ENCODE measurements at places on chromosomes 4 and X. TPM values are rescaled to one million over a fixed set of nuclear protein-coding genes. Genes with fewer than 3 reads are reported as not detected.

DNA sequence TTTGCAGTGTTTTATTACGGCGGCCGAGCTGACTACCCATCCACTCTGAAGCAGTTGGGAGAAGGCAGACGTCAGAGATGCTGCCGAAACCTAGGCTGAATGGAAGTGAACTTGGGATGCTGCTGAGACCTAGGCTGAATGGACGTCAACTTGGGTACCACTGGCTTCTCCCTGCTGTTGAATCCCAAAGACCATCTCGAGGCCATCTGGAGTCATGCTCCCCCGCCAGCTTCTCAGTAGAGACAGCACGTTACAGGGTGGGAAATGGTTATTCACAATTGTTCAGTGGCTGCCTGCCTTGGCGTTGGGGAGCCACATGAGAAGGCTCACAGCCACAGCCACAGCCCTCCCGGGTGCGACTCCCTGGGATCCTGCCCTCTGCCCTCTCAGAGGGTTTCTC, 40.9 kb downstream of the P2RY8 start:
- H3K4me1 ChIP-seq: no peaks in the 10 kb centered on the region
- no peaks in the 10 kb centered on the region for H3K36me3 ChIP-seq
- H3K27ac ChIP-seq: no peak overlapping the region
- DNase-seq: no peak

DNA sequence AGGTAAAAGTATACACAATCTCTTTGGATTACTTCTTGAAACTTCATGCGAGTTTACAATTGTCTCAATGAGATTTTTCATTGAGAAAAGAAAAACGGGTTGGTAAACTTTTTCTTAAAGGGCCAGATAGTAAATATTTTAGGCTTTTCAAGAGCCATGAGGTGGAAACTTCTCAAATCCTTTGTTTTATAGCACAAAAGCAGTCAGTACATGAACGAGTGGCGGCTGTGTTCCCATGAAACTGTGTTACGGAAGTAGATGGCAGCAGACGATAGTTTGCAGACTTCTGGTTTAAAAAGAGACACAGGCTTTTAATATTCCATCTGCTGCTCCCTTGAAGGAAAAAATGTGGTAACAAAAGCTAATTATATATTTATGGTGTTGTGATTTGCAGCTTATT, 332.0 kb downstream of the TENM3 start:
- no peak for DNase-seq
- H3K4me3 ChIP-seq: no peak overlapping the region
- H3K27me3 ChIP-seq: no peaks in the 10 kb centered on the region

Gene MAGEA6
- polyA plus RNA-seq: not detected

DNA sequence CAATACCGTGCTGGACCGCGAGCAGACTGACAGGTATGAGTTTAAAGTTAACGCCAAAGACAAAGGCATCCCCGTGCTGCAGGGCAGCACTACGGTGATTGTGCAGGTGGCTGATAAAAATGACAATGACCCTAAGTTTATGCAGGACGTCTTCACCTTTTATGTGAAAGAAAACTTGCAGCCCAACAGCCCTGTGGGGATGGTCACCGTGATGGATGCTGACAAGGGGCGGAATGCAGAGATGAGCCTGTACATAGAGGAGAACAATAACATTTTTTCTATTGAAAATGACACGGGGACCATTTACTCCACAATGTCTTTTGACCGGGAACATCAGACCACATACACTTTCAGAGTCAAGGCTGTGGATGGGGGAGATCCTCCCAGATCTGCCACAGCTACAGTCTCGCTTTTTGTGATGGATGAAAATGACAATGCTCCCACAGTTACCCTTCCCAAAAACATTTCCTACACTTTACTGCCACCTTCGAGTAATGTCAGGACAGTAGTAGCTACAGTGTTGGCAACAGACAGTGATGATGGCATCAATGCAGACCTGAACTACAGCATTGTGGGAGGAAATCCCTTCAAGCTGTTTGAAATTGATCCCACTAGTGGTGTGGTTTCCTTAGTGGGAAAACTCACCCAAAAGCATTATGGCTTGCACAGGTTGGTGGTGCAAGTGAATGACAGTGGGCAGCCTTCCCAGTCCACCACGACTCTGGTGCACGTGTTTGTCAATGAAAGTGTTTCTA, 3.2 kb downstream of the PCDH7 start:
- peaks cover 3% of the 10 kb centered on the region for H3K4me1 ChIP-seq
- no peaks in the 10 kb centered on the region for H3K36me3 ChIP-seq
- no peak overlapping the region for H3K27ac ChIP-seq
- no peak for DNase-seq
- H3K27me3 ChIP-seq: peaks cover 59% of the 10 kb centered on the region
- no peak overlapping the region for H3K4me3 ChIP-seq

DNA sequence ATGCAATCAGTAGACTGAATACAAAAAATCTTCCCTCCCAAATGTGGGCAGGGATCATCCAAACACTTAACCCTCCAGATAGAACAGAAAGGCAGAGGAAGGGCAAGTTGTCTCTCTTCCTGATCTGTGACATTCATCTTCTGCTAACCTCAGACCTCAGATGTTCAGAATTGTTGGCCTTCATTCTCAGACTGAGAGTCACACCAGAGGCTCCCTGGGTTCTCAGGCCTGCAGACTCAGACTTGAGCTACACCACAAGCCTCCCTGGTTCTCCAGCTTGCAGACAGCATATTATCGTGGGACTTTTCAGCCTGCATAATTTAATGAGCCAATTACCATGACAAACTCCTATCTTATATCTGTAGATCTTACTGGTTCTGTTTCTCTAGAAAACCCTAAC, 1471.6 kb upstream of the ADGRL3 start:
- H3K27ac ChIP-seq: no peak overlapping the region
- no peak overlapping the region for H3K4me3 ChIP-seq
- no peaks in the 10 kb centered on the region for H3K36me3 ChIP-seq
- no peaks in the 10 kb centered on the region for H3K27me3 ChIP-seq
- H3K4me1 ChIP-seq: no peaks in the 10 kb centered on the region
- no peak for DNase-seq

DNA sequence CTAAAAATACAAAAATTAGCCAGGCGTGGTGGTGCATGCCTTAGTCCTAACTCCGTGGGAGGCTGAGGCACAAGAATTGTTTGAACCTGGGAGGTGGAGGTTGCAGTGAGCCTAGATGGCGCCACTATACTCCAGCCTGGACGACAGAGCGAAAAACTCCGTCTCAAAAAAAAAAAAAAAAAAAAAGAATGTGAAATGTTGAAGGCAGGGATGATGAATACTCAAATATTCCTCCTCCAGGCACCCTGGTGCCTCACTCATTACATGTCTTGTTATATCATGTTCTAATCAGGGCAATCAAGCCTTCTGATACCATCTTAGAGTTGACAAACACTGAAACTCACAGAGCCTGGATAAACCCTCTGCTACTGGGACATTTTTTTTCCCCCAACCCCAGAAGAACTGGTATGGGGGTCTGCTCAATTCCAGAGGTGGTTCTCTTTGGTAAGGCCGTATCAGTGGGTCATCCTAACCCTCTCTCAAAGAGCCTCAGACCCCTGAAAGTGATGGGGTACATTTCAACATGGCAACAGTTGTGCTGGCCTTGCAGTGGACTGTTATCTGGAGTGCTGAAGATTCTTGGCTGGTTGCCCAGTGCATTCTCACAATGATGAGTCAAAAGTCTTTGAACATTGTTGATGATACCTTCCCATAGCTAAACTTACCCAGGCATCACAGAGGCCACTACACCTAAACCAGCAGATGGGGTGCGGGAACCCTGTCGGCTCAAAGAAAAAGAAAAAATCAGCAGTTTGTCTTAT, 2.4 kb upstream of the SH3KBP1 start:
- no peaks in the 10 kb centered on the region for H3K27me3 ChIP-seq
- H3K4me1 ChIP-seq: no peaks in the 10 kb centered on the region

Gene TMEM271
- not detected for polyA plus RNA-seq

Gene CHRDL1
- polyA plus RNA-seq: 2.3 TPM

DNA sequence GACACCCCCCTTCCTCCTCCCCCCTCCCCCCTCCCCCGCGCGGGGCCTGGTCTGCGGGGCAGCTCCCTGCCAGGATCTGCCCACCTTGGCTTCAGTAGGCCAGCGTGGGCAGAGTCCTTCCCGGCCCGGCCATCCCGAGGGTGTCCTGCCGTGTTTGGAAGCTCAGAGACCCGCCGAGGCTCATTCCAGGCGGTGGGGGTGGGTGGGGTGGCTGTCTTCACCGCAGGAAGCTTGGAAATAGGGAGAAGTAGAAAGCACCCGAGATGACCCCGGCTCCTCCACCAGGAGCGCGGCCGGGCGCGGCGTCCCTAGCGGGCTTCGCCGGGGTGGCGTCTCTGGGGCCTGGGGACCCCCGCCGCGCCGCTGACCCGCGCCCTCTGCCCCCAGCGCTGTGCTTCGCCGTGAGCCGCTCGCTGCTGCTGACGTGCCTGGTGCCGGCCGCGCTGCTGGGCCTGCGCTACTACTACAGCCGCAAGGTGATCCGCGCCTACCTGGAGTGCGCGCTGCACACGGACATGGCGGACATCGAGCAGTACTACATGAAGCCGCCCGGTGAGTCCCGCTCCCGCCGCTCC, 1.6 kb downstream of the NAT8L start:
- peaks cover 4% of the 10 kb centered on the region for H3K4me1 ChIP-seq
- H3K27ac ChIP-seq: no peak overlapping the region
- H3K4me3 ChIP-seq: peak overlapping the region; percentile 57
- H3K36me3 ChIP-seq: no peaks in the 10 kb centered on the region

GRCh38 chrX:121598356-121598755, 550.9 kb downstream of the GLUD2 start:
- H3K27me3 ChIP-seq: no peaks in the 10 kb centered on the region
- H3K4me3 ChIP-seq: no peak overlapping the region
- no peaks in the 10 kb centered on the region for H3K4me1 ChIP-seq
- no peak for DNase-seq
- H3K36me3 ChIP-seq: no peaks in the 10 kb centered on the region

Gene UPF3B
- polyA plus RNA-seq: 10.3 TPM

- DNase-seq: no peak
- H3K36me3 ChIP-seq: no peaks in the 10 kb centered on the region
- no peaks in the 10 kb centered on the region for H3K4me1 ChIP-seq
- H3K4me3 ChIP-seq: no peak overlapping the region
- H3K27me3 ChIP-seq: no peaks in the 10 kb centered on the region
- no peak overlapping the region for H3K27ac ChIP-seq
These were observed 155.5 kb downstream of the PDGFRA start for GRCh38 chr4:54384563-54384962.

- H3K27ac ChIP-seq: no peak overlapping the region
- no peaks in the 10 kb centered on the region for H3K36me3 ChIP-seq
- no peaks in the 10 kb centered on the region for H3K4me1 ChIP-seq
- DNase-seq: no peak
- no peaks in the 10 kb centered on the region for H3K27me3 ChIP-seq
These were observed 436.5 kb upstream of the GALNTL6 start for GRCh38 chr4:171376724-171377123.

DNA sequence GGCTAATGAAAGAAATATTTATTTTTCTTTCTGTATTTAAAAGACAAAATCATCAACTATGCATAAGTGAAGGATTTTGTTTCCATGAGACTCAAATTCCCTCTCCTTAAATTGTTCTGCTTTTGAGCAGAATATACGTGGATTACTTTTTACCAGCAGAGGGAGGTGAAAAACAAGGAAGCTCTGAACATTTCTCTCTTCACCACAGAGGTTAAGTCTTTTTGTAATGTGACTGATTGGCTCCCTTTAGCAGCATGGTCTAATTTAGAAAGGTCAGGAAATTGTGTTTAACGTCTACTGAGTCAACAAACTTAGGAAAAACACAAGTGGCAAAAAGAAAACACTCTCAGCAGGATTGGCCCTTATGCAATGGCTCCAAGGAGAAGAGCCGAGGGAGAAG, 55.1 kb upstream of the F9 start:
- DNase-seq: no peak
- H3K36me3 ChIP-seq: no peaks in the 10 kb centered on the region
- peaks cover 4% of the 10 kb centered on the region for H3K27me3 ChIP-seq
- no peak overlapping the region for H3K27ac ChIP-seq
- no peaks in the 10 kb centered on the region for H3K4me1 ChIP-seq
- H3K4me3 ChIP-seq: no peak overlapping the region

DNA sequence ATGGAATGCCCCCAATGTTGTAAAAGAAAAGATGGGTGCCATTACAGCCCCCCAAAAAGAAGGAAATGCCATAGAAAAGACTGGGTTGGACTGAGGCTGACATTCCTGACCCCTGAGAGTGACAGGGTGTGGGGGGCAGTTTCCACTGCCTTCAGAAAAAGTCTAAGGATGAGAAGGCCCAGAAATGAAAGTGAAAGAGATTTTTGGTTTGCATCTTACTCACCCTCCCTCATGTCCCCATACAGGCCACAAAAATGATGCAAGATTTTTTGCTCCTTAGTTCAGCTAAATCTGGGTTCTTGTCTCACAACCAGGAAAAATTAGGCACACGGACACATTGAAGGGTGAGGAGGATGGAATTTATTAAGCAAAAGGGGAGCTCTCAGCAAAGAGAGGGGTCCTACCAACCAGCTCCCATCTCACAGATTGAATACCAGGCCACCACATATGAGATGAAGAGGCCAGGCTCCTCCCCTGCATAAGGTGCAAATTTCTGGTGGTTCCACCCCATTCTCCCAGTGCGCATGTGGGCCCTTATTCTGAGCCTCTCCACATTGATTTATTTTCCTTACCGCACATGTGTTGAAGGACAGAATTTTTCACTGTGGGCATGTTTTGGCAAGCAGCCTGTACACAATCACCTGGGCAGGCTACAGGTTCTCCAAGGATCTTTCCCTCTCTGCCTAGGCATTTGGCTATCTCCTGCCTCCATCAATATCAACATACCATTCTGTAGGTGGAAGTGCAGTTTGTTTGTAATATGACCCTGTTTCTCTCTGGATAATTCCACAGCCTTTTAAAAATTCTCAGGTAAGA, 18.8 kb downstream of the PPP4R3C start:
- no peak for DNase-seq
- H3K27me3 ChIP-seq: no peaks in the 10 kb centered on the region
- H3K4me3 ChIP-seq: no peak overlapping the region
- H3K27ac ChIP-seq: no peak overlapping the region
- no peaks in the 10 kb centered on the region for H3K4me1 ChIP-seq

DNA sequence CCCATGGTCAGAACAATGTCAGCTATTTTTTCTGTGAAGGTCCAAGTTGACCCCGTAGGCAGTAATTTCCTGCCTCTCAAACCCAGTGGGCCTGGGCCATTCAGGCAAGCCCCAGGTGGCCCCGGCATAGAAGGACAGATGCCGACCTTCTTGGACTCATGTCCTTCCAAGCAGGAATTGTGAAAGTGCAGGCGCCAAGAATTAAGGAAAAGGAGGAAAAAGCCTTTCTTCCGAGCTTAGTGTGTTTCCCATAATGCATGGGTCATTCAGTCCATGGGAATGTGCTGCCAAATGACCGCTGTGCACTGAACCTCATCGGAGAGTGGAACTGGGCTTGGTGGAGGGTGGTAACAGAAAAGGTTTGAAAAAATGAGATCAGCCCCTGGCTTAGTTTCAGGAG, 196.5 kb upstream of the HS3ST1 start:
- no peaks in the 10 kb centered on the region for H3K27me3 ChIP-seq
- no peak overlapping the region for H3K4me3 ChIP-seq
- no peak for DNase-seq
- no peak overlapping the region for H3K27ac ChIP-seq
- no peaks in the 10 kb centered on the region for H3K36me3 ChIP-seq

Gene SLITRK4
- 31.5 TPM for polyA plus RNA-seq

- no peaks in the 10 kb centered on the region for H3K27me3 ChIP-seq
- peak overlapping the region; percentile 64 for H3K27ac ChIP-seq
- H3K4me1 ChIP-seq: peaks cover 18% of the 10 kb centered on the region
- no peak overlapping the region for H3K4me3 ChIP-seq
These were observed 94.6 kb downstream of the LIMCH1 start for GRCh38 chr4:41632481-41633073.

All from psoas muscle (tissue), 8 donors.